ENCODE measurements at places on chromosomes 11 and 22.

GRCh38 chr22:23180893-23181720 is 798 bp downstream of the BCR start:
- no peak for DNase-seq

DNA sequence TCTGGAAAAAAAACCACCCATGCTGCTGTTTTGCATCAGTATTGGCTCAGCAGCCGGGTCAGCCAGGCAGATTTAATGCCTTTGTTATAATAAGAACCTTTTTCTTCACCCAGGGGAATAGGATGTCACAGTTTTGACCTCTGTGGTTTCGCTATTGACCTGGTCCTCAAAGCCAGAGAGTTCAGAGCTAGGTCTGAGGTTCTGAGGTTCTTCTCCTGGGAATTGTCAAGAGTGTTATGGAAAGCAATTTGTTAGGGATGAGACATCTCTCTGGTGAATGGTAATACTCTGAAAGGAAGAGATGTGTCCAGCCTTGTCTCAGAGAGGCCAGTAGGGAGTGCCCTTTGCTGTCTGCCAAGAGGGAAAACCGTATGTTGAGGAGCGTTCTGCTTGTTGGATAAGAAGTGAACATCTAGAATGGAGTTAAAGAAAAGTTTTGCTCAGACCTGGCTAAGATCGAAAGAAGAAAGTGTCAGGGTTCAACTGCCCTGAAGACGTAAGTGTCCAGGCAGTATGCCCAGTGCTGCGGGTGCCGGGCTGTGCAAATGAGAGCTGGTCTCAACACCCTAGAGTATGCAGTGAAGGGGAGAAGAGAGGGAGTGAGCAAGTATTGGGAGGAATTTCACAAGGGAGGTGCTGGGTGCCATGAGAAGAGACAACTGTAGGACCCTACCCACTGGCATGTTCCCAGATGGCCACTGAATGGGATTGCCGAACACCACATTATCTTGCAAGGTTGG is 150.9 kb upstream of the TTC12 start:
- DNase-seq: peak; percentile 50

DNA sequence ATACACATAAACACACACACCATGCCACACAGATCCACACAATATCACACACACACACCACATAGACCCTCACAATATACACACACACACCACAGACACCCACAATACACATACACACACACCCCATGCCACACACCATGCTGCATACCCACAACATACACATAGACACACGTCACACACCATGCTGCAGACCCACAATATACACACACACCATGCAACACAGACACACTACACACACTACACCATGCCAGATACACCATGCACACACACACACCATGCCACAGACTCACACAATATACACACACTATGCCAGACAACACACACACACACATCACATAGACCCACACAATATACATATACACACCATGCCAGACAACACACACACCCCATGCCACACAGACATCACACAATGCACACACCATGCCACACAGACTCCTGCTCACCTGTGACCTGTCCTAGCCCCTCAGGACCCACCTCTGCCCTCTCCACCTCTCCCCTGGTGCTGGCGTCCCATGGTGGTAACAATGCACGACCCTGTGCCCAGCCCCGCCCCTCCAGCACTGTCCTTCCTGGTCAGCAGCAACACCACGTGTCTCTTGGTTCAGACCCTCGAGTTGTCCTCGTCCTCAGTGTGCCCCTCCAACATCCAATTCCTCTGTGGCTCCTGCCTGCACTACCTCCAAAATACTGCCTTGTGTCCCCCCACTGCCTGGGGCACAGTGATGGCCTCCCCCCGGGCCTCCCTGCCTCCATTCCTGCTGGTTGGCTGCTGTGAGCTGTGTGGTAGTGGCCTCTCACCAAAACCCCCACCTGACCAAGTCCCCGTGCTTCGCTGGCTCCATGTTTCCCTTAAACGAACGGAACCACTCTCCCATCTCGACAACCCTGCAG is 23.7 kb upstream of the RFPL3 start:
- DNase-seq: no peak

DNA sequence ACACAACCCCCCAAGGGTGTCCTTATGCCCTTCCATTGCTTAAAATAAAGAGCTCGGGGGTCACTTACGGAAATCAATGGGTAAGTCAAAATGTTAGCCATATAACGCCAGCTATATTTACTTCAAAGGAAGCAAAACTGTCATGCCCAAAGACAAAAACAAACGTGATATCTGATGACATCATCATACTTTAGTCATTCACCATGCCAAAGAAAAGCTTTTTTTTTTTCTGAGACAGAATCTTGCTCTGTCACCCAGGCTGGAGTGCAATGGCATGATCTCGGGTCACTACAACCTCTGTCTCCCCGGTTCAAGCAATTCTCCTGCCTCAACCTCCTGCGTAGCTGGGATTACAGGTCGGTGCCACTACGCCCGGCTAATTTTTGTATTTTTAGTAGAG is 47.7 kb upstream of the SC5D start:
- no peak for DNase-seq

- no peak for DNase-seq
Observed at GRCh38 chr11:70397336-70397982, 870 bp upstream of the CTTN start.

- no peak for DNase-seq
Observed at GRCh38 chr22:26483043-26483438, 542 bp downstream of the HPS4 start.

DNA sequence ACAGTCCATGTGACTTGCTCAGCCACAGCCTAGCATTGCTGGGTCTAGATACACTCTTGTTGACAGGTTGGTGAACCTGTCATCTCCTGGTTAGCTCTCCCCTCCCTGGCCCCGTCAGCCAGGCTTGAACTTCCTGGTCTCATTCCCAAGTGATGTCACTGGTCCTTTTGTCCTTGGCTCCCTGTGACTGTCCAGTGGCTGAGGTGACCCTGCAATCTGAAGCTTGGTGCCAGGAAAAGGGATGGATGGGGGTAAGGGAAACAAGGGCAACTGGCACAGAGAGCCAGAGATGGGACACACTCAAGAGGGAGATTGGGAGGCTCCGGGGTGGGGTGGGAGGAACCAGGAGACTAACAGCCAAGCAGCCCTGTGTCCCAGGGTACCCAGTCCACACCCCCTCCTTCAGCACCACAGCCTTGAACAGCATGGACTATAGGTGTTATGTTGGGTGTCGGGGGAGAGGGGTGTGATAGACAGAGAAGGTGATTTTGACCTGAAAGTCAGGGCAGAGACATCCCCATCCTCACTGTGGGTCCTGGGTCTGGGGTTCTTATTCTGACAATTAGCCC is 63.8 kb upstream of the THY1 start:
- no peak for DNase-seq

DNA sequence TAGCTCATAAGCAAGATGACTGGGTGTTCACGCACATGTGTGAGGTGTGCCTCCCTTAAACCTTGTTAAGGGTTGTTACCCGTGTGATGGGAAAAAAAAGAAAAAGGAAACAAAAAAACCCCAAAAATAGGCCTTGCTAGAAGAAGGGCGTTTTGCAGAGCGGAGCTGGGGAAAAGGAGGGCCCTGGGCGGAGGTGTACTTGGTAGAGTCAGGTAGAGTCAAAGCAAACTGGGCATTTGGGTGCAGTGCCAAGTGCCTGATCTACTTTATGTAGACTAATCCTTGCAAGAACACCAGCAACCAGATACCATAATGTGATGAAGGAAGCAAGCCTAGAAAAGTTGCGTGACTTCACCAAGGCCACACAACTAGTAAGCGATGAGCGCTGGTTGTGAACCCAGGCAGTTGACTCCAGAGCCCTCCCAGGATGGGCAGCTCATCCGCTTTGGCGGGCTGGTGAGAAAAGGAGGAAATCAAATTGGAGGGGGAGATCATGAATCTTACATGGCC is 1.2 kb upstream of the TIRAP start:
- DNase-seq: no peak

DNA sequence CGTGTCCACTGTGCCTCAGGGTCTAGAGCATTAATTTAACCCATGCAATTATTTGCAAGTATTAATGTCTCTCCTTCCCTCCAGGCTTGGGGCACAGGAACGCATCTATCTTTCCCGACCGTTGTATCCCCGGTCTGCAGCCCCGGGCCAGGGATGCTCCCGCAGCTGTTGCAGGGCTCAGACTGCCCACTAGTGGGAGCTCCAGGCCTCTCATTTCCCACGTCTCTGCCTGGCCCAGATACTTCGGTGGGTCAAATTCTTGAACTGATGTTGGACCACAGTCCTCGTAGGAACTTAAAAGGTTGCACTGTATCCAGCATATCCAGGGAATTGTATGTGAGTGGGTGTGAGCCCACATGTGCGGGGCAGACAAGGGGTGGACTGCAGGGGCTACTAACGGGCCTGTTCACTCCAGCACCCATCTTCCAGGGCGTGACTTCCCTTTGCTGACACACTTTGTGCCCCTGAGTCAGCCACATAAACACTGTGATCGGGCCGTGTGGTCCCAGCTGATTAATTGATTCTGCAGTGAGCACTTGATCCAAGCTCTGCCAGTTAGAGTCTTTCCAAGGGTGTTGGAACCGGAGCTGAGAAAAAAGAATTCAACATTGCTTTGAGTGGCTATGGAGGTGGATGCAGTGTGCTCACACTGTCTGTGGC is 451.3 kb downstream of the TBC1D22A start:
- no peak for DNase-seq

GRCh38 chr11:19777039-19777376 is 64.4 kb downstream of the NAV2 start:
- no peak for DNase-seq

GRCh38 chr11:18438691-18439090 is 17.0 kb upstream of the LDHAL6A start:
- DNase-seq: no peak

GRCh38 chr11:66279092-66279734 is 1.2 kb downstream of the CNIH2 start:
- DNase-seq: no peak

- peak; percentile 28 for DNase-seq
Observed at GRCh38 chr11:12599408-12600143, 74.6 kb upstream of the TEAD1 start.
